Brain pericyte (primary cell): ENCODE measurements at places on chromosomes 5 and 9.

DNA sequence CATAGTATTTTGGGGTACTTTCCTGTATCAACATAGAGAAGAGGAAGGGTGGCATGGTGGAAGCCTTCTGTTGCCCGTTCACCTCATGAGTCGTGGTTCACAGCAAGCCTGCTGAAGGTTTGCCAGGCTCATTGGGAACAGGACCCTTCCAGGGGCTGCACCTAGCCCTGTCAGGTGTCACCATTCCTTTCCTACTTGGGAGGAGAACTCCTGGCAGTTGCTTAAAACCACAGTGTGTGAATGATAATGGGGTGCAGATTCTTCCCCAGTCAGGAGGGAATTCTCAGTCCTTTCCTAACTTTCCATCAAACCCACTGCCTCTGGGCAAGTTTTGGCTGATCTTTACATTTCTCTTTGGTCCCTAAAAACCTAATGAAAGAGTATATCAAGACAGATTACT is 99.4 kb upstream of the CTNND2 start:
- no peak for DNase-seq

GRCh38 chr9:21558615-21559401 is 76.7 kb upstream of the IFNE start:
- DNase-seq = no peak

DNA sequence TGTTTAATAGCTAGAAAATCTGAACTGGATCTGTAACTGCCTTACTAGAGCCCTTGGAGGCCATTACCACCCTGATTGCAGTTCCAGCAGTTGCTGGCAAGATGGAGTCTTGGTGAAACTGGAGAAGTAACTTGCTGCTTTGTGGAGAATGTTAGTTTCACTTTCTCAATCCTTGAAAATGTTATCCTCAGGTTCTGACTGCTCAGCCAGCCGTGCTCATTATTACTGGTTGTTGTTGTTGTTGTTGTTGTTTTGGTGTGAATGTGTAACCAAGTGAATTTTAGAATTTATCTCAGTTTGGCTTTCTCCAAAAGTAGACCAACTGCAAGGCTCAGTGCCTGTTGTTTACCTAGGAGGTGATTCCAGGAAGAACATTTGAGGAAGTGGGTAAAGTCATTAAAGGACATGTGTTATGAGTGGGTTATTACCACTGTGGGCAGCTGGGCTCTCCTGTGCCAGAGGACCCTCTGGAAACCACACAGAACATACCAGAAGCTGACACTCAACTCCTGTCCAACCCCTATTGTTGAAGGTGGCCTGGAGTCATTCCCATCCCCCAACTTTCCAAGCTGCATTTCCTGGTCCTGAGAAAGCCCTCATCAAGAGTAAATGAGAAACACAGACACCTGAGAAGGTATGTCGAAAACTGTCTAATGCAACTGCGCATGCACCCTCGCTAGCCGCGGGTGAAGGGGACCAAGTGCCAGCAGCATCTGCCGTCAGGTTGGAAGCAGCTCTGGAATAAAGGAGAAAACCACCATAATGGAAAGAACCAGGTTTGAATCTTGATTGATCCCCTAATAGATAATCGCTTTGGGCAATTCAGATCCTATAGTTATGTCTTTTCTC is 111.6 kb downstream of the CMYA5 start:
- DNase-seq = no peak

DNA sequence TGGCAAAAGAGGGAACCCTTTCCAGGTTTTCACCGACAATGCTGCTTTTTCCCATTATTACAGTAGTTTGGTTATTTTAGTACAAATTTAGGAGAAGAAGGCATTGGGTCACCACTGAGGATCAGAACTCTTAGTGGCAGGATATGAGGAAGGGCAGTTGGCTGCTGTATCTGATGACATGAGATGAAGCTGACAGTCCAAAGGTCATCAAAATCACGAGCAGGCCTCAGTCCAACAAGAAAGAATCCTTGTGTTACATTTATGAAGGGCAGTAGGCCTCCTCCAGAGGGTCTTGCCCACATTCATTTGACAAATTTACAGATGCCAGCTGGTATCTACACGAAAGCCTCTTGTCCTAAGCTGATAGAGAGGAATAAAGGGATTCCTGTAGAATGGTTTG is 49.5 kb upstream of the COL15A1 start:
- DNase-seq = no peak

GRCh38 chr9:77561331-77562018 is 86.6 kb downstream of the GNA14 start:
- DNase-seq = no peak

DNA sequence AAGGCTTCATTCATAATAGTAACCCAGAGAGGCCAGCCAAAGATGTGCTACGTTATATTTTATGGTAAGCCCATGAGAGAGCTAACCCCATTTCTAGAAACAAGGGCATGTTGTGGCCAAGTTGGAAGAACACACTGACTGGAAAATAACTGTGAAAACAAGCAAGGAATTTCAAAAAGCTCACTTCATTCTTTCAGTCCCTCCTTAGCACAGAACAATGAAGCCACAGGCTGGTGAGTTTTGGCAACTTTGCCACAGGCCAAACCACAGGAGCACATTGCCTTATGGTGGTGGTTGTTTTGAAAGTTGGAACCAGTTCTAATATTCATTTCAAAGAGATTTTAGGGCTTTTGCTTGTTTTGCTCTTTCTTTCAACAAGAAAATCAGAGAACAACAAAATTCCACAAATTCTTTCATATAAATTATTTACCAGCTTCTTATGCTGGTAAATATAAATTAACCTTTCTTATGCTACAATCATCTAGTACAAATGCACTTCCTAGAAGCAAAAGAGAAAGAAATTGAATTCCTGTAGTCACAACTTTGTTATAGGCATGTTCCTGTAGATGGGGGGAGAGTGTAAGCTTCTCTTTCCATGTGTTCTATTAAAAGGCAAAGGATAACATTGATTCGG is 225.4 kb upstream of the RFX3 start:
- no peak for DNase-seq

- DNase-seq = no peak
Measured at GRCh38 chr5:110371725-110372041, 354.8 kb downstream of the TMEM232 start.

DNA sequence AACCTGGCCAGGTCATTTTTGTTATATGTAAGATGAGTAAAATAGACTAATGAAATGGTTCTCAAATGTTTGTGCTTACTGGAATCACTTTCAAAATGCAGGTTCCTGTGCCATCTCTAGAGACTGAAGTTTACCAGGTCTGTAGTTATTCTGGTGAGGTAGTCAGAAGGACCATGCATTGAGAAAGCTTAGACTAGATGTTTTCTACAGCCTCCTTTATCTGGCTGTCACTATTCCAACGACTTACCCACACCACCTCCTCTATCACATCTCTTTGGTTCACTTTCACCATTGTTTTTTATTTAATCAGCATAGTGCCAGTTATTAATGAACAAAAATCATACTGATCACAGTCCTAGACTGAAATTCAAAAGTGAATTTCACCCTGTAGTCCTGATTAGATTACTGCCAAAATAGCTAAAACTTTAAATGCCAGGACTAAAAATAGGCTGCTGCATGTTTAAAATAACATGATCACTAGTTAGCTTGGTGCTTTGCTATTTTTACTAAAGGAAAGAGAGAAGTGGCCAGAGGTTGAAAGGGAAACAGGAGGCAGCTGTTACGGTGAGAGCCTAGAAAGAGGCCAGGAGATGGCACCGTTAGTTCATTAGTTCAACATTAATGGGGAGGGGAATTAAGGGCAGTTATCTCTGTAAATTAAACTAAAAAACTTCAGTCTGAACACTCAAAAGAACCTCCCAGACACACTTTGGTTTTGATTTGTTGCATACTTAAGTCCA is 13.9 kb upstream of the FNIP1 start:
- DNase-seq = no peak

GRCh38 chr5:137209232-137209809 is 289.8 kb downstream of the SPOCK1 start:
- no peak for DNase-seq

- DNase-seq = no peak
Measured at GRCh38 chr5:107058803-107059202, 611.9 kb downstream of the EFNA5 start.

DNA sequence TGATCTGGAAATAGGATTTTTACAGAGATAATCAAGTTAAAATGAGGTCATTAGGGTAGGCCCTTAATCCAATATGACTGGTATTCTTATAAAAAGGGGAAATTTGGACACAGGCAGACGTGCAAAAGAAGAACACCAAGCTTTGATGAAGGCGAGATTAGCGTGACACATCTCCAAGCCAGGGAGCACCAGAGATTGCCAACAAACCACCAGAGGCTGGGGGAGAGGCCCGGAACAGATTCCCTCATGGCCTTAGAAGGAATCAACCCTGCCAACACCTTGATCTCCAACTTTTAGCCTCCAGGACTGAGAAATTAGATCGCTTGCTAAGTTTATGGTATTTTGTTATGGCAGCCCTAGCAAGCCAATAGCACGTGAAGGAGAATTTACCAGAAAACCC is 10.8 kb upstream of the ARSI start:
- DNase-seq = no peak

- no peak for DNase-seq
Measured at GRCh38 chr9:96556701-96557461, 62.8 kb downstream of the CDC14B start.

DNA sequence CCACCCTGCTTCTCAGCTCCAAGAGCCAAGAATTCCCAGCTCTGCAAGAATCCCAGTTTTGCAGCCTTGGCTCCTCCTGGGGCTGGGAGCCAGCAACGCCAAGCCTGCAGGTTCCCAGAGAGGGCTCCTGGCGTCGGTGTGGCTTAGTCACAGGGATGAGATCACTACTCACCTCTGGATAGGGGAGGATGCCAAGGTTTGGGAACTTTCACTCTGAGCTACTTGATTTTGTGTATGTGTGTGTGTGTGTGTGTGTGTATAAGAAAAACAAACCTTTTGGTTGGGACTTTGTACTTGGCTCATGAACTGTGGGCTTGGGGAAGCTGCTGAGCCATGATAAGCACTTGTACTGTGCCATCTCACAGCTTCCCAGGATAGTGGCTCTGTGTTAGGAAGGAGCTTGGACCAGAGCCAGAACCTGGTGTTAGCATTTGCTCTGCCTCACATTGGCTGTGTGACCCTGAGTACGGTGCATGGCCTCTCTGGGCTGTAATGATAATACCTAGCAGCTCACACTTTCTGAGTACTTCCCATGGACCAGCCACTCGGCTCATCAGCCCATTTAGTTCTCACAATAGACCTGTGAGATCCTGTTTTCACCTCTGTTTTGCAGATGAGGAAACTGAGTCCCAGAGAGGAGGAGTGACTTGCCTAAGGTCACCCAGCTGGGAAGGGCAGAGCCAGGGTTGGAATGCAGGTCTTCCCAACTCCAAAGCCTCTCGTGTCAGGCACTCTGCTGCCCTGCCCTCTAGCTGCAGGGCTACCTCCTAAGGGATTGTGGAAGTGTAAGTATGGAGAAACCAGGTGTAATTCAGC is 41.4 kb upstream of the DAB2IP start:
- no peak for DNase-seq

DNA sequence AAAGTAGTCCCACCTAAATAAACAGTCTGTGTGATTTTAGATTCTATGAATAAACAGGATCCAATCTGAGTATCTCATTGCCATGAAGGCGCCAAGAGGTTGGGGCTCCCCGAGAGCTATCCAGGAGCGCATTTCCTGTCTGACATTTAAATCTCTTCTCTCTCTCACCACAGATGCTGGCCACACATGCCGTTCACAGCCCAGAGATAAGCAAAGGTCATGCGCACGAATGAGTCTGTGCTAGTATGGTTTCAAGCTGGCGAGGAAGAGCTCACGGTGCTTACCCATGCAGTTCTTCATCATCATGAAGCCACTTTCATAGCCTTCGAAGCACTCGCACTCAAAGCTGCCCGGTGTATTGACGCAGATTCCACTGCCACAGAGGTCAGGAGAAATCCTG is 199.4 kb downstream of the FBN2 start:
- no peak for DNase-seq

GRCh38 chr9:137276473-137277328 is 825 bp upstream of the TOR4A start:
- DNase-seq = no peak

GRCh38 chr5:142357469-142358090 is 32.8 kb upstream of the SPRY4 start:
- no peak for DNase-seq

- DNase-seq = no peak
Measured at GRCh38 chr9:28951945-28952344, 1378.7 kb upstream of the C9orf72 start.

DNA sequence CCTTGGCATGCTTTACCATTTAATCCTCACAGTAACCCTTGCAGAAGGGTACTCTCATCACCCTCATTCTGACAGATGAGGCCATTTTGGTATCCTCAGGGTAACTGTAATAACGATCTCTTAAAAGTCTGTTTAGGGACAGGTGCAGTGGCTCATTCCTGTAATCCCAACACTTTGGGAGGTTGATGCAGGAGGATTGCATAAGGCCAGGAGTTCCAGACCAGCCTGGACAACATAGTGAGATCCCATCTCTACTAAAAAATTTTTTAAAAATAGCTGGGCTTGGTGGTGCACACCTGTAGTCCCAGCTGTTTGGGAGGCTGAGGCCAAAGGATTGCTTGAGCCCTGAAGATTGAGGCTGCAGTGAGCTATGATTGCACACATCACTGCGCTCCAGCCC is 31.8 kb downstream of the CSF1R start:
- no peak for DNase-seq

GRCh38 chr9:23464275-23464674 is 361.8 kb downstream of the ELAVL2 start:
- DNase-seq = no peak

- no peak for DNase-seq
Measured at GRCh38 chr5:145920542-145921210, 15.7 kb upstream of the SH3RF2 start.

GRCh38 chr9:36935332-36935731 is 98.7 kb downstream of the PAX5 start:
- DNase-seq = no peak

DNA sequence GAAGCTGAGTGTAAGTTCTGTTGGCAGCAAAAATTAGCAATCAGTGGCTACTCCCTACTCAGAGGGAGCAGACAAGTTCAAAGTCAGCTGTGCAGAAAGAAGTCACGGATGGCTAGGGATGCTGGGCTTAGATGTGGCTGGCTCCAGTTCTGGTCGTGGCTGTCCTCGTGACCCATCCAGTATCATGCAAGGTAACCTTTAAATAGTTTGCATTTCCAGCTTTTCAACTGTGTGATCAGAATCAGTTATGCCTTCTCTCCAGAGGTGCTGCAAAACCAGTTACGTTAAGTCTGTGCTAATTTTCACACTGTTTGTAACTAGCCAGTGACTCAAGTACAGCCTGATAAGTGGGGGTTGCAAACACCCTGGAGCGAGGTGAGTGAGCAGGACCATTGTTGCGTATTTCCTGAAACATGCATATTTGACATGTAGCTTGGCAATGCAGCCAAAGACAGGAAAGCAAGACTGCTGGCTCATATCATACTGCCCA is 302.4 kb downstream of the ATPSCKMT start:
- DNase-seq = no peak

- no peak for DNase-seq
Measured at GRCh38 chr5:35651002-35651756, 33.5 kb downstream of the SPEF2 start.

DNA sequence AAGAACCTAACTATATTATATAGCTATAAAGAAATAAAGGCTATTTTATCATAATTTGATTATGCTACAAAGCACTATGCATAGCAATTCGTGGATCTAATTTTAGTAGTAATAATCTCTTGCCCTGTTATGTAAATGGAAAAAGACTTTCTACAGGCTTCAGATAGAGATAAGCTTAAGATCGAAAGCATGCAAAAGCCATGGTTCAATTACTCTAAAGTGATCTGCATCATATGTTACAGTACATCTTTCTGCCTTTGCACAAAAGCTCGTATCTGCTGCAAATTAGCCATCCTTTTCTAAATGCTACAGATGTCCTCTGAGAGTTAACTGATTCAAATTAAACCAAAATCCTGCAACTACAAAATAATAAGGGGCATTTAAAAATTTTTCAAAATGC is 234.8 kb upstream of the TMEM161B start:
- no peak for DNase-seq

GRCh38 chr9:114238891-114239875 is 83.7 kb upstream of the ORM1 start:
- no peak for DNase-seq
